ENCODE measurements at places on chromosomes 5 and 9. TPM values are rescaled to one million over a fixed set of nuclear protein-coding genes. Genes with fewer than 3 reads are reported as not detected.

EPB41L4B gene
- 0.42 TPM for total RNA-seq

SELENOP gene
- total RNA-seq = 0.40 TPM

ROR2 gene
- total RNA-seq = not detected

AHRR gene
- 5.4 TPM for total RNA-seq

FREM1 gene
- 0.20 TPM for total RNA-seq

PCDHGA2 gene
- total RNA-seq = 0.79 TPM

SLC34A3 gene
- not detected for total RNA-seq

LCN12 gene
- not detected for total RNA-seq

SPARC gene
- total RNA-seq = 1,269 TPM

ACOT12 gene
- 0.13 TPM for total RNA-seq

CD74 gene
- total RNA-seq = 0.07 TPM

CCL19 gene
- not detected for total RNA-seq

PIP5KL1 gene
- 0.21 TPM for total RNA-seq

ZMYND19 gene
- 26.1 TPM for total RNA-seq

PAPPA gene
- total RNA-seq = 0.07 TPM

FGF18 gene
- total RNA-seq = not detected

SPINK13 gene
- total RNA-seq = not detected

NMUR2 gene
- total RNA-seq = not detected

CDKN2A gene
- total RNA-seq = 2.0 TPM

NUTM2G gene
- not detected for total RNA-seq

PLAC8L1 gene
- total RNA-seq = not detected

PCDHB14 gene
- 0.78 TPM for total RNA-seq

PCDHGC5 gene
- total RNA-seq = 0.53 TPM

FAM153A gene
- not detected for total RNA-seq

SMIM33 gene
- total RNA-seq = not detected

KIF20A gene
- total RNA-seq = 125 TPM

OR13C8 gene
- not detected for total RNA-seq

ADRA1B gene
- 0.07 TPM for total RNA-seq

SLC25A48 gene
- total RNA-seq = not detected

SHC3 gene
- total RNA-seq = 6.3 TPM

Data from pulmonary artery endothelial cell (primary cell).